SK-MEL-5 (cell line): ENCODE measurements at places on chromosomes 11 and 22. TPM values are rescaled to one million over a fixed set of nuclear protein-coding genes. Genes with fewer than 3 reads are reported as not detected.

SLC6A5 gene
- not detected in 2 replicates for total RNA-seq

MB gene
- total RNA-seq: not detected in 2 replicates

MUC5AC gene
- not detected in 2 replicates for total RNA-seq

GPR83 gene
- total RNA-seq: 0.03 TPM in 1 of 2 replicates, not detected in the other

OR8G5 gene
- total RNA-seq: not detected in 2 replicates

PHETA2 gene
- total RNA-seq: 0.16 and 0.34 TPM in 2 replicates

CAVIN3 gene
- total RNA-seq: 6.7 and 8.5 TPM in 2 replicates

SERHL2 gene
- total RNA-seq: 0.66 and 1.6 TPM in 2 replicates

KRTAP5-1 gene
- not detected in 2 replicates for total RNA-seq

TRIM6 gene
- 9.8 and 11.6 TPM in 2 replicates for total RNA-seq

KLHL35 gene
- total RNA-seq: 0.08 and 0.24 TPM in 2 replicates

CREBZF gene
- total RNA-seq: 26.8 and 28.3 TPM in 2 replicates

NELL1 gene
- 0.13 TPM in 1 of 2 replicates, not detected in the other for total RNA-seq

KCNA4 gene
- not detected in 2 replicates for total RNA-seq

APOL6 gene
- total RNA-seq: 12.9 and 13.7 TPM in 2 replicates

TBX10 gene
- total RNA-seq: not detected in 2 replicates

SCGB1D2 gene
- 4.5 and 6.0 TPM in 2 replicates for total RNA-seq

RGL4 gene
- total RNA-seq: not detected in 2 replicates

C22orf31 gene
- not detected in 2 replicates for total RNA-seq

CRYBA4 gene
- 0.21 and 0.29 TPM in 2 replicates for total RNA-seq
